ENCODE measurements at places on chromosomes 11 and 22. TPM values are rescaled to one million over a fixed set of nuclear protein-coding genes. Genes with fewer than 3 reads are reported as not detected.

The TMEM191C gene
- 0.41 TPM for polyA plus RNA-seq

The FAM83F gene
- polyA plus RNA-seq: 0.11 TPM

- DNase-seq: no peak
Measured at GRCh38 chr11:34028425-34028824, 23.1 kb upstream of the CAPRIN1 start.

DNA sequence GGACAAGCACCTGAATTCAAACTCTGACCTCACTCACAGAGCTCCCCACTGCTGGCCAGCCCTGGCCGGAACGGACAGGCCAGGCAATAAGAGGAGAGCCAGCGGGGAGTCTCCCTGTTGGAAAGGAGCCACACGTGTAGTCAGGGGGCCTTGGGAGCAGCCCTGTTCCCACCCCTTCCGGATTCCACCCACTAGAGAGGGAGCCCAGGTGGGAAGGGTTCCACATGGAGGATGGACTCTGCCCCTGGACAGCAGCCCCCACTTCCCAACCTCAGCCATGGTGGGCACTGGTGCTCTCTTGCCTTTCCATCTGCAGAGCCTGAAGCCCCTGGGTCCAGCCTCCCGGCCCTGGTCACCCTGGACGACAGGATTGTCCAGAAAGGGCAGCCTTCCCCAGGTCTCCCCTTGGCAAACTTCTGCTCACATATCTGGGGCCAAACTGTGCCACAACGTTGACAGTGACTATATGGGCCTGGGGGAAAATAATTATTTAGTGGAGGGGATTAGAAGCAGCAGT, 7.5 kb upstream of the APOBEC3A start:
- no peak for DNase-seq

DNA sequence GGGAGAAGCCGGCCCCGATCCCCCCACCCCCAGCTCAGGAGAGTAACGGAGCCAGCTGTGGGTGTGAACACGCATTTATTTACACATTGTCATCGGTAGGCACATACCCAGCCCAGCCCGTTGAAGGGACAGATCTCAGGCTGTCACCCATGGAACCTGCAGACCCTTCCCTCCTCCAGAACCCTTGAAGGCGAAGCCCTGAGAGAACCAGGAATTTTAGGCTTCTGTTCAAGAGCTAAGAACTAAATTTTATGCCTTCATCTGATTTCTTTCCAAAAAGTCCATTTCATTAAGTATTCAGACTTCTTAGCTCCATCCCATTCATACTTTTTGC, 379 bp upstream of the BRMS1 start:
- no peak for DNase-seq

The PDE3B gene
- polyA plus RNA-seq: 3.3 TPM

DNA sequence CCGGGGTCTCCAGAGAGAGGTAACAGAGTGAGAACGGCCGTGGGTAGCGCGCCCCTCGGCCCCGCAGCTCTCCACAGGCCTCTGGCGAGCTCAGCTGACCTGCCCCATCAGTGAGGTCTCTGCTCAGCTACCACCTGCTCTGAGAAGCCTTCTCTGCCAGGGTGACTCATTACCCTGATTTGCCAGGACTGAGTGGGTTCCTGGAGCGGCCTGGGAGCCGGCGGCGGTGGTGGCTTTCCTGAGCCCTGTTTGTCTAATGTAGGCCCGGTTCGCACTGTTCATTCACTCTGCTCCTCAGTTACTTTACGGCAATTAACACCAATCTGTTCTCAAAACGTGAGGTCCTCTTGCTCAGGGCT, 351.0 kb upstream of the B3GAT1 start:
- no peak for DNase-seq

- peak; percentile 44 for DNase-seq
Measured at GRCh38 chr22:48489551-48490499, 1337.8 kb downstream of the BRD1 start.

- peak; percentile 71 for DNase-seq
Measured at GRCh38 chr11:84855508-84856245, 771.5 kb downstream of the DLG2 start.

The FAM111B gene
- polyA plus RNA-seq: 7.2 TPM

The OR8B12 gene
- polyA plus RNA-seq: not detected

GRCh38 chr11:3949125-3949524, 93.7 kb downstream of the STIM1 start:
- DNase-seq: no peak

DNA sequence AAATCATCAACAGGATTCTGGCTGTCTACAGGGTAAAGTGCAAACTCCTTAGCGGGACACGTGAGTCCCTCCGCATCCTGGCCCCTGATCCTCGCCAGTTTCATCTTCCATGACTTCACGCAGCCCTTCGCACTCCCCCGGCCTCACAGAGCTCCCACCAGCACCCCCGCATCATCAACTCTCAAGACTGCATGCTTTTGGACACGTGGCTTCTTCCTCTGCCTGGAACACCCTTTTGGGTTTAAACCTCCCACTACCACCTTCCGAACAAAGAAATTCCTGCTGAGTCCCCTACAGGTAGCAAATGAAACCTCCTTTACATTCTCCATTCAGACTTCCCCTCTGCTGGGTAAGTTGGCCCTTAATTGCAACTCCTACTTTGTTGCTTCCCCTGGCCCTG, 12.6 kb upstream of the EIF3M start:
- no peak for DNase-seq

DNA sequence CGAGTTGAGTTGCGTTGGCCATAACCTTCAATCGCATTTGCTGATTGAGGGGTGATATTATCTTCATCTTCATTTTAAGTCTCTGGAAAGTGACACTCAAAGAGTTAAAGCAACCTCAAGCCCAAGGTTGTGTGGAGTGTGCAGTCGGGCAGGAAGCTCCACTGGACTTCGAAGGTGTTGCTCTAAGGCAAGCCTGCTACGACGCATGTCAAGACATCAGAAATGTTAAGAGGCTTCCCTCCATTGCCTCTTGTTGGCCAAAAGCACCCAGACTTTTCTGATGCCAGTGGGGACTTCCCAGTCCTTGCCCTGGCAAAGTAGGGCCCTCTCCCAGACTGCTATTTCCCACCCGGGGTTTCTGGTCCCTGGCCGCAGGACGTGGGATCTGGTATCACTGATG, 23.6 kb upstream of the SCGB1D1 start:
- DNase-seq: no peak

- DNase-seq: no peak
Measured at GRCh38 chr22:39197578-39197977, 45.1 kb upstream of the CBX7 start.

- no peak for DNase-seq
Measured at GRCh38 chr11:106656646-106657045, 361.6 kb downstream of the GUCY1A2 start.

The NXPE4 gene
- not detected for polyA plus RNA-seq

DNA sequence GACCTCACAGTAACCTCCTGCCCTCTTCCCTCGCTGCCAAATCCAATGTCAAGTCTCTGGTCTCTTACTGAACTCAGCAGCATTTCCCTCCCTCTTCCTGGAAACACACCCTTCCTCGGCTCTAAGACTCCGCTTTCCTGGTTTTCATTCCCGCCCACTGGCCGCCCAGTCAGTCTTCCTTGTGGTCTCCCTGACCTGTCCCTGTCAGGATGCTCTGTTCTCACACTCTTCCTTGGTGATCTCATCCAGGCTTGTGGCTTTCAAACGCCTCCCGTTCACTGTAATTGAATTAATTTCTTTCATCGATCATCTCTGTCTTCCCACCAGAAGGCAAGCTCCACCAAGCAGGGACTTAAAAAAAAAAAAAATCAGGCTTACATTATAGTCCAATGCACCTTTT, 33.5 kb downstream of the MYO18B start:
- no peak for DNase-seq

GRCh38 chr11:20917306-20917705, 247.9 kb downstream of the NELL1 start:
- no peak for DNase-seq

- no peak for DNase-seq
Measured at GRCh38 chr22:27269751-27270543, 531.6 kb downstream of the MN1 start.

- no peak for DNase-seq
Measured at GRCh38 chr22:32880505-32880892, 79.0 kb downstream of the TIMP3 start.

DNA sequence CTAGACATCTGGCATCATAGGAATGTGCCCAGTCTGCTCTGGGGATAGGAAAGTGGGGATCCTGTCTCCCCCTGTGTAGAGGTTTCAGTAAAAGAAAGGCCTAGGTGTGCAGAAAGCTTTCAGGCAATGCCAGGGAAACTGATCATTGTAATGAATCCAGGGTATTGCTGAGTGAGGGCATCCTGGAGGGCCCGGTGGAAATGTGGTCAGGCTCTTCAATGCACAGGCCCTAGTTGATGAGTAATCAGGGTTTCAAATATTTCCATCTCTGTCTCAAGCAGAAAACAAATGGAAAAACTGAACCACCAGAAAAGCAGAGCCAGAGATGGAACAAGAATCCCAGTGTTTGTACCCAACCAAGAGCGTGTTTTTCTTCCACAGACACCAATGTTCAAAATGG, 2.0 kb downstream of the CD3E start:
- DNase-seq: no peak

GRCh38 chr22:44273175-44273574, 39.6 kb downstream of the SHISAL1 start:
- DNase-seq: no peak

DNA sequence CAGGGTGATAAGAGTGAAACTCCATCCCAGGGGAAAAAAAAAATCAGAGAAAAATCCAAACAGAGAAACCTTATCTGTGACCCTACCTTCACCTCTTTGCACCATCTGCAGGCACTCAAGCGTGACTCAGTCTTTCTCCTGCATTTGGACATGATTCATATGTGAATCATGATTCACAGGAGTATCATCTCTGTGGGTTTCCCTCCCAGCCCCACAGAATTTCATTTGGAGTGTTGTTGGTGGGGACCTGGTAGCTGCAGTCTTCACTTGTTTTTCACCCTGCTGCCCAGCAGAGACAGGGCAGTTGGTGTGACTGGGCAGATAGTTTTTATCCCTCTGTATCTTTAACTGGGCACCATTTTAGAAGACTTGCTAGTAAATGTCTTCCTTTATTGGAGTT, 75.7 kb downstream of the DEPDC5 start:
- DNase-seq: no peak

The SMIM35 gene
- 0.13 TPM for polyA plus RNA-seq

The THY1 gene
- polyA plus RNA-seq: 120 TPM

The MRGPRX4 gene
- not detected for polyA plus RNA-seq
